Stimulated activated CD4-positive, alpha-beta T cell treated with anti-CD3 and anti-CD28 coated beads, Interleukin-12 subunit alpha, Interleukin-12 subunit beta, amount 100 ng/mL, for 4 hours (primary cell): ENCODE measurements at places on chromosomes 1 and 21.
A peak's percentile ranks its signal among the peaks of the same experiment; 100 is the strongest.

DNA sequence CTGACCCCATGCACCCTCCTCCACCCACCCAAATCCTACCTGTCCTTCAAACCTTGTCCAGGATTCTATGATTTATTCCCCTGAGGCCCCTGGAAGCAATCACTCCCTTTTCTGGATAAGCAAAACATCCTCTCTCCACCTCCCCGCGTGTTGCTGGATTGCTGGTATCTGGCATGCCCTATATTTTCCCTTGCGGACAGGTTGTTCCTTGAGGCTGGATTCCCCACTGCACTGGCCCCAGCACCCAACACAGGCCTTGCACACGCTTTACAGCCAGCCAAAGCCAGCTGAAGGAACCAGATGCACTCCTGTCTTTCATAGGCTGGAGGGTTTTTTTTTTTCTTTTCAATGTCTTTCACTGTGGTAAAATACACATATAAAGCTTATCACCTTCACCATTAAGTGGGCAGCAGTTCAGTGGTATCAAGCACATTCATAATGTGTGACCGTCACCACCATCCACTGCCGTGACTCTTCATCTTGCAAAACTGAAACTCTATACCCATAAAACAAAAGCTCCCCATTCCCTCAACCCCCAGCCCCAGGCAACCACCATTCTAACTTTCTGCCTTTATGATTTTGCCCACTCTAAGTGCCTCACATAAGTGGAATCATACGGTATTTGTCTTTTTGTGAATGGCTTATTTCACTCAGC lies 50.9 kb downstream of the TOR1AIP2 start:
- DNase-seq = no peak

DNA sequence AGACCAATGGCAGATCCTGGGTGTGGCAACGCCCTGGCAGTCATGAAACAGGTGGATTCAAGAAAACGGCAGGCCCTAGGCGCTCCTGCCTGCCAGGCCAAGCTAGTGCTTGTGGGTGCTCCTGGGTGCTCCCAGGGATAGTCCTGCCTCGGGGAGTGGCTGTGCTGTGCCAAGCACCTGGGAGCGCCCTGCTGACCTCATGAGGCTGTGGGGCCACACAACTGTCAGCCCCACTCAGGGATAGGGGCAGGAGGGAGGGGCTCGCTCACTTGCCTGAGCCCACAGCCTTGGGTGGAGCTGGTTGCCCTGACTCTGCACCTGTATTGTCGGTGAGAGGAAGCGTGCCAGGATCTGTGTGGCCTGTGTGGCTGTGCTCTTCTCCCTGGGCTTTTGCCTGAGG lies 9.4 kb downstream of the SNAP47 start:
- DNase-seq = no peak

- DNase-seq = no peak
Measured at GRCh38 chr1:44076066-44076465, 42.6 kb upstream of the KLF17 start.

- DNase-seq = no peak
Measured at GRCh38 chr1:166489356-166489669, 322.5 kb upstream of the FAM78B start.

GRCh38 chr1:183756326-183756725 lies 48.6 kb upstream of the RGL1 start:
- DNase-seq = no peak

GRCh38 chr1:24910751-24911650 lies 19.1 kb downstream of the RUNX3 start:
- no peak for DNase-seq

DNA sequence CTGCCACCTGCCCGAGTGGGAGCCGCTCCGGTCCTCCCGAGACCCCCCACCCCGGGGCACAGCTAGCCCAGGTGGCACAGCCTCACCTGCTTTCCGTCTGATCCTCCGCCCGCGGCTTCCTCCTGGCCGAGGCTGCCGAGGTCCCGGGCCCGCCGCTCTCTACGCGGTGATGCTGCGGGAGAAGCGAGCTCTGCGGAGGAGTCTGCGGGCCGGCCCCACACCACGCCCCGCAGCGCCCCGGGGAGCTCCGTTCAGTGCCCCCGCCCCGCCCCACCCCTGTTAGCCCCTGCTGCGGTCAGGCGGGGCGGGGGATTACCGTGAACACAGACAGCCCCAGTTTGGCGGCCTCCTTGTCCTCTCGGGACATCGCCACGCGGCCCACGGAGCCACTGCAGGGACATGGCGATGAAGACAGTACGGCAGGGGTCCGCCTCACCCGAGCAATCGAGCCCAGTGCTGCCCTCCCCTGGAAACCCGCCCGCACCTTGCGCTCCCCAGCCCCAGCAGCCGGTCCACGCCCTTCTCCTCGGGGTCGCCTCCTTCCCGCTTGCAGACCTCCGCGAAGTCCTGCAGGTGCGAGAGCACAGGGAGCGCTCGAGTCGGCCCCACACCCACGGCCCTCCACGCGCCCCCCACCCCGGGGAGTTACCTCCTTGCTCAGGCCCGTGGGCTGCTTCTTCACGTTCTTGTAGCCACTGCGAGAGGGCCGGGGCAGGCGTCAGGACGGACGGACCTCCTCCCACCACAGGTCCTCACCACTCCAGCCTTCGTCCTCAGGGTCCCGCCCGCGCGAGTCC lies 933 bp downstream of the C1orf35 start:
- DNase-seq = peak; percentile 54

GRCh38 chr1:20367116-20367585 lies 76.5 kb downstream of the VWA5B1 start:
- DNase-seq = peak; percentile 23

- DNase-seq = no peak
Measured at GRCh38 chr1:76122271-76122670, 47.7 kb downstream of the ST6GALNAC3 start.

- peak; percentile 89 for DNase-seq
Measured at GRCh38 chr1:27662707-27663393, 9.1 kb downstream of the IFI6 start.

DNA sequence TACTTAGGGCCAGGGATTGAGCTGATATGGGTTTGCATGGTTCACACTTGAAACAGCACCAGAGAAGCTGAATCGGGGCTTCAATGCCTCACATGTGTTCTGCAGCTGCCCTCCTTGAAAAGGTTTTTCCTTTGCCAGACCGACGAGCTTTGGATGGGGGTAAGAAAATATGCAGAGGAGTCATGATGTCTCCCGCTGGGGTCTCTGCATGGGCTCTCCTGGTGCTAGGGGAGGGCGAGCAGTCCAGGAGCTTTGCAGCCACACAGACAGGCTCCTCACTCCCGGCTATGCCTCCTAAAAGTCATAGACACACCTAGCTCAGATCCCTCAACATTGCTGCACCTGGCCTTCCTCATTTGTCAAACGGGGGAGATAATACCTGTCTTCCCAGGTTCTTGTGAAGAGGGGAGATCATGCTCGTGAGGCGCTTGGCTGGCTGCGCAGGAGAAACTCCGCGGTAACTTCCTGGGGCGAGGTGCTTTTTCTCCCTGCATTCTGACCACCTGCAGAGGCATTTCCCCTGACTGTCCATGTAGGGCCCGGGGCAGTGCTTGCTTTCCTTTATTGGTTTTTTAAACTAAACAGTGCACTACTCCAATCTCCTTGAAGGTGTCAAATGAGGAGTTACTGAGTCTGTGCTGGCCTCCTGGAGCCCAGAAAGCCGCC lies 112.4 kb downstream of the PLXNA2 start:
- no peak for DNase-seq

DNA sequence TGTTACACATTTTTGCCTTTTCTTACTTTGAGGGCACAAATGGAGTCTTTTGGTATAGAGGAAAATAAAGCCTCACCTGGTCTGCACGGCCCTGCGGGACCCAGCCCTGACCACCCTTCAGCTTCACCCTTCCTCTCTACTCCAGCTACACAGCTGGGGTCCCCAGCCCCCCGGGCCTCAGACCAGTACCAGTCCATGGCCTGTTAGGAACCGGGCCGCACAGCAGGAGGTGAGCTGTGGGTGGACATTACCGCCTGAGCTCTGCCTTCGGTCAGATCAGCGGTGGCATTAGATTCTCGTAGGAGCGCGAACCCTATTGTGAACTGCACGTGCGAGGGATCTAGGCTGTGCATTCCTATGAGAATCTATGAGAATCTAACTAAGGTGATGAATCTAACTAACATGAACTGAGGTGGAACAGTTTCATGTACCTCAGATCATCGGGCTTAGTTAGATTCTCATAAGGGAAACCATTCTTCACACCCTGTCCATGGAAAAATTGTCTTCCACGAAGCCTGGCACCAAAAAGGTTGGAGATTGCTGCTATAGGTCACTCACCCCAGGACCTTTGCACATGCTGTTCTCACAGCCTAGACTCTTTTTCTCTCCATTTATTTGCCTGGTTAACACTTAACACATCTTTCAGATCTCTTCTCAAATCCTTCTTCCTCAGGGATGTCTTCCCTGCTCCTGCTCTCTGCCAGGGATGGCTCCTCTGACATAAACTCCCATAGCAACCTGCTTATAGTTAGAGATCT lies 37.5 kb upstream of the ECE1 start:
- DNase-seq = no peak

GRCh38 chr1:203306089-203306964 lies 1.0 kb downstream of the BTG2 start:
- DNase-seq = peak; percentile 33

DNA sequence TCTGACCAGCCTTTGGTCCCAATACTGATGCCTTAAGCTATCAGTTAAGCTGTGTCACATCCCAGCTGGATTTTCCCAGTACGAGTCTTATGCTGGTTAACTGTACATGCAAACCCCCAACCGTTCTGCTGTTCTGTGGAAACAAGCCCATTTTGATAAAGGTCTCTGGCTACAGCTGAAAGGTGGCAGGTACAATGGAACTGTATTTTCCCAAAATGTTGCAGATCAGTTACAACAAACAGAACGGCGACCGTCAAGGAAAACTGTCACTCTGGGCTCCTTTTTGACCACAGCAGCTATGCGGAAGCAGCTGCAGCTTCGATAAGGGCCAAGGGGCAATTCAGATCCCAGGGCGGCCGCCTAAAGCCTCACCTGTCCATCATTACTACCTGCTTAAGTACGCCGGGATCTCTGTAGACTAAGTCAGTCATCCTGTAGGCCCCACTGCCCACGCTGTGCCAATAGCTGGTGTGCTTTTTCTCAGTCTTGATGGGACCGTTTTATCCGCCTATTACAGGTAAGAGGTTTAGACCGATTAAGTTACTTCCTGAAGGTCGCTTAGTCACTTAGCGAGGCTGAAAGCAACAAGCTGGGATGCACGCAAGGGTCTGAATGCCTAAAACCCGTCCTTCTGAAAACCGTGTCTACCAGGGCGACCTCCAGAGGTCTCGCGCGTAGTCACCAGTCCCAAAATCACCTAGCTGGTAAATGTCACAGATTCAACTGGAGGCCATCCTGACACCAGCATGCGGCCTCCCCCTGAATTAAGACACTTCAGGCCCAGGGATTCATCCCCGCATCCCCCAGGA lies 11.1 kb upstream of the RAB42 start:
- DNase-seq = peak; percentile 61

- no peak for DNase-seq
Measured at GRCh38 chr21:37968744-37969143, 52.5 kb upstream of the KCNJ6 start.

- no peak for DNase-seq
Measured at GRCh38 chr1:194369060-194369459, 1182.6 kb upstream of the B3GALT2 start.

DNA sequence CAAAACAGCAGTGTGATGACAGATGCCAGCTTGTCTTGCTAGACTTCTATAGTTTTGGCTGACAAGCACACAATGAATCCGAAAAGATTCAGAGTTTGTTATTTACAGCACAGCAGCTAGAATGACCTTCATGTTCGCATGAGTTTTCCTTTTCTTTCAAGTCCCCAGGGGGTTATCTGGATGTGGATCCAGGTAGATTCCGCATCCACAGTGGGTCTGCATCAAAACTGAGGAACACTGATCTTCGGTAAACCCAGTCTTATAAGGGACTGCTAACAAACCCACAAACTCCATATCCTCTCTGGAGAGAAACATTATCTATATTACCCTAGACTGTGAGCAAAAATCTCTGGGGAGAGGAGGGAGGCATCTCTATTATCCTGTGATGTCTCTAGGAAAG lies 69.0 kb upstream of the DEPDC1 start:
- no peak for DNase-seq

- DNase-seq = no peak
Measured at GRCh38 chr1:115829023-115829674, 11.8 kb downstream of the NHLH2 start.
